Neuronal stem cell (in vitro differentiated cells): ENCODE measurements at places on chromosomes 11 and 22.

GRCh38 chr11:43072096-43072495 lies 239.7 kb upstream of the API5 start:
- no peak for DNase-seq

GRCh38 chr11:91231226-91231625 lies 993.4 kb upstream of the FAT3 start:
- no peak for DNase-seq

- DNase-seq, result no peak
These were observed 7.2 kb upstream of the IL18BP start for GRCh38 chr11:71991494-71991893.

GRCh38 chr11:28910926-28911325 lies 802.7 kb downstream of the METTL15 start:
- no peak for DNase-seq

DNA sequence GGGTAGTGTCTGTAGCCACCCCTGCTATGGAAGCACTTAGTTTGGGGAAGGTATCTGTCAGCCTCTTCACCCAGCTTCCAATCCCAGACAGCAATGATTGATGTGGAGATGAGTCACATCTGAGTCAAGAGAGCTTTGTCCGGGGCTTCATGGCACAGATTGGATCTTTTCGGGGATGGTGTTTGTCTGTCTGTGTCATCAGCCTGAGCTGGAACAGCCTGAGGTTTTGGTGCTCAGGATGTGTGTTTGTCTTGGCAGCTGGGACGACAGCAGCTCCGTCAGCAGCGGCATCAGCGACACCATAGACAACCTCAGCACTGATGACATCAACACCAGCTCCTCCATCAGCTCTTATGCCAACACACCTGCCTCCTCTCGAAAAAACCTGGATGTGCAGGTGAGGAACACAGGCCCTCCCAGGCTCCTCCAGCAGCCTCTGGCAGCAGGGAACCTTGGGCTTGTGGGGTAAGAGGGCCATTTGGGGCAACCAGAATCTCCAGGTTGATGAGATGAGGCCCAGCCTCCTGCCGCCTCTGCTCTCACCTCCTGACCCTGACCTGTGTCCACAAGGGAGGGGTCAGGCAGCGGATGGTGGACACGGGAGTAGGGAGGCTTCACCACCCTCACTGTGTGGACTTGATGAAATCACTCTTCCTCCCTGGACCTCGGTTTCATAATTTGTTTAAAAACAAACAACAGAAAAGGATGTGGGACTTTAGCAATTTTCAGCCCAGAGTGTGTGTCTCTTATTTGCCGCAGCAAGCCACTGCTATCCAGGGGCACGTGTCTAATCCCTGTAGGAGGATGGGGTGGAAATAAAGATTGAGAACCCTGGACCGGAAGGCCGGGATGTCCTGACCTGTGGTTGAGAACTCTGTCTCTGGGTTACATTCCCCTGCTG lies 124.3 kb downstream of the DBX1 start:
- DNase-seq, result no peak

DNA sequence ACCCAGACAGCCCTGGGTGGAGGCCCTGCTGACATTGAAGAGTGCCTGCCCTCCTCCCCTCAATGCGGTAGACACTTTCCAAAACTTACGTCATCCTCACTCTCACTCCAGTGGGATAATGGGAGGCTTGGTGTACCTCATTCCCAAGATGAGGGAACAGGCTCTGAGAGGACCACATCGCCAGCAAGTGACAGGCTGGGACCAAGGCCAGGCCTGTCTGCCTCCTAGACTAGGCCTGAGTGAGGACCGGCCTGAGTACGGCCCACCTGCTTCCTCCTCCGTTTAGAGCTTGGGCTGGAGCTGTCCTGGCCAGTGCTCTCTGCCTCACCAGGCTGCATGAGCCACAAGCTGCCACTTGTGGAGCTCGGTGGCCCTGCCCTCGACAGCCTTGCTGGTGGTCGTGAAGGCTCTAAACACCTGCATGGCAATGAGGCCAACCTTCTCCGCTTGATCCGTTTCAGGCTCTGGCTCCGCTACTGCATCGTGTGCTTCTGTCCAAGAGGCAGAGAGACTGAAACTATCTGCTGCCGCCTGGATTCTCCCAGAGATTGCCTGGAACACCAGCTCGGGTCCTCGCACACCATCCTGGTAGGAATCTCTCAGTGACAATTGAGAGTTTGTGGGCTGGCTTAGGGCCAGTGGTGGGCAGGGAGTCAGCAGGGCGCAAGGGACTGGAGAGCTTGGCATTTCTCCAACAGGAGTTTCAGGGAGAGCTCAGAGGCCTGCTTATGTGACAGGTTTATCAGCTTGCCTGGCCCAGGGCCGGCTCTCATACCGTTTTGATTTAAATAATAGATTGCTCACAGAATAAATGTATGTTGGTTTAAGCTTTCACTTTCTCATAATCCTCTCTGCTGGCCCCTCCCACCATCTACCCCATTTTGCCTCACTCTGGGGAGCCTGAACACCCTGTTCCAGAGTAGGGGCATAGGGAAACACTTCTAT lies 9.4 kb downstream of the LRRC75B start:
- no peak for DNase-seq

DNA sequence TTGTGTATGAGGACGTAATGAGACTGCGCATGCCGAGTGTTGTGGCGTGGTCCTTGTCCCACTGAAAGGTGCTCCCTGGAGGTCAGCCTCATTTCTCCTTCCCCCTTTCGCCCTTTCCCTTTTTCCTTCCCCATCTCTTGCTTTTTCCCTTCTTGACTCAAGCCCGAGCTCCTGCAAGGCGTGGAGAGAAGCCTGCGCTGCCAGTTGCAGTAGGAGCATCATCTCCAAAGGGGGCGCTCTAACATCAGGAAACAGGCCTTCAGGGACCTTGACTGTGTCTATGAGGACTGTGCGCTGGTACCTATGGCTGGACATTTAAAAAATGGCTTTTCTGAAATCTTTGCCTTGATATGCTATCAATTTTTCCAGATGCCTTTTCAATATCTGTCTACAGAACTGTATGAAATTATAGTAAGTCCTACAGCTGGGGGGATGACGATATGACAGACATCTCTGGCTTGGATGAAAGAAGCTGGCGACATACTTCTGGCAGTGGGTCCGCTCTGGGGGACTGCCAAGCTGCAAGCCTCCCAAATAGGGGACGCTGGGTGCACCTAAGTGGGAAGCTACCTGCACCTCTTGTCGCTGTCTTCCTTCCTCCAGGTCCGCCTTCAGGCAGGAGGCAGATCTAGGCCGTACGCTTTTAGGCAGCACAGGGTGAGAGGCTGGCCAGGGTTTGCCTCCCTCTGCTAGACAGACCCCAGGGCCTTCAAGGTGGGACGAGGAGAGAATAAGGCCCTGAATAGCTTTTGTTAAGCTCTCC lies 96.5 kb downstream of the NXPE2 start:
- peak; percentile 87 for DNase-seq

- no peak for DNase-seq
These were observed 3.8 kb downstream of the COA4 start for GRCh38 chr11:73872749-73873357.

DNA sequence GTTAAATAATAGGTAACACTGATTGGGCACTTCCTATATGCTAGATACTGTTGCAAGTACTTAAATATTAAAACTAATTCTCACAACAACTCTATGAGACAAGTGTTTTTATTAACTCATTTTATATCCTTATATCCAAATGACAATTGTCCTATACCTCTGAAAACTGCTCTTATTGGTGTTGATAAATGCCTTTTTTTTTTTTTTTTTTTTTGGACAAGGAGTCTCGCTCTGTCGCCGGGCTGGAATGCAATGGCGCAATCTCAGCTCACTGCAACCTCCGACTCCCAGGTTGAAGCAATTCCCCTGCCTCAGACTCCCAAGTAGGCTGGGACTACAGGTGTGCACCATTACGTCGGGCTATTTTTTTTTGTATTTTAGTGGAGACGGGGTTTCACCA lies 41.6 kb downstream of the MRTFA start:
- no peak for DNase-seq

- DNase-seq, result no peak
These were observed 7.0 kb upstream of the NF2 start for GRCh38 chr22:29596408-29596807.

- no peak for DNase-seq
These were observed 15.6 kb downstream of the OVCH2 start for GRCh38 chr11:7690648-7691047.

- DNase-seq, result no peak
These were observed 16.9 kb upstream of the TMPRSS6 start for GRCh38 chr22:37126383-37126782.

GRCh38 chr11:68373815-68374501 lies 61.6 kb downstream of the LRP5 start:
- no peak for DNase-seq

GRCh38 chr11:44905131-44905866 lies 45.4 kb downstream of the TP53I11 start:
- no peak for DNase-seq

DNA sequence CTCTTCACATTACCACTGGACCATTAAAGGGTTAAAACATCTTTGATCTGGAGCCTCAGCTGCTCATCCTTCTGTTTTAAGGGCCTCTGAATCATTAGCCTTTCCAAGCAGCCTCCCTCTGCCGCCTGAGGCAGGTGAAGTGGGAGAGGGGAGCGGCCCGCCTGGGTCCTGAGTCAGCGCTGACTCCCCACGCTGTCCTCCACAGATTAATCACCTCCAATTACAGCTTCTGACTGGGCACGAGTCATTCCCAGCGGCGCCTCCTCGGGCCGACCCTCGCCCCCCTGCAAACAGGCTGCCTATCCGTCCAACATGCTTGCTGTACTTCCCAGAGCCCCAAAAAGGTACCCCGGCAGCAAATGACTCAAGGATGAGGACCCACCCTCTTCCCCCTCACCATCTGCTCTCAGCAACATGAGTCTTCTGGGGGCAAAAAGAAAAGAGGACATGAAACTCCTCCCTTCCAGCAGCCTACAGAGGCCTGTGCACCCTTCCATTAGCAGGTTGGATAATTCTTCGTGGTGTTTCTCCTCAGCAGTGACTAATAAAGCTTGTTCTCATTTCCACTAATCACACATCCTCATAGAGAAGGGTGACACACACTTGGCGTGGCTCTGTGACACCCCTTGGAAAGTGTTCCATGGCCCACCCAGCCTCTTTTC lies 44.3 kb upstream of the JAM3 start:
- no peak for DNase-seq

GRCh38 chr11:77332259-77332658 lies 30.8 kb upstream of the GDPD4 start:
- no peak for DNase-seq

- DNase-seq, result no peak
These were observed 102.8 kb downstream of the WNT11 start for GRCh38 chr11:76103460-76103859.

- no peak for DNase-seq
These were observed 713.1 kb upstream of the ARHGAP42 start for GRCh38 chr11:99973993-99974392.

- DNase-seq, result no peak
These were observed 2.9 kb upstream of the TUBGCP6 start for GRCh38 chr22:50247748-50248147.

DNA sequence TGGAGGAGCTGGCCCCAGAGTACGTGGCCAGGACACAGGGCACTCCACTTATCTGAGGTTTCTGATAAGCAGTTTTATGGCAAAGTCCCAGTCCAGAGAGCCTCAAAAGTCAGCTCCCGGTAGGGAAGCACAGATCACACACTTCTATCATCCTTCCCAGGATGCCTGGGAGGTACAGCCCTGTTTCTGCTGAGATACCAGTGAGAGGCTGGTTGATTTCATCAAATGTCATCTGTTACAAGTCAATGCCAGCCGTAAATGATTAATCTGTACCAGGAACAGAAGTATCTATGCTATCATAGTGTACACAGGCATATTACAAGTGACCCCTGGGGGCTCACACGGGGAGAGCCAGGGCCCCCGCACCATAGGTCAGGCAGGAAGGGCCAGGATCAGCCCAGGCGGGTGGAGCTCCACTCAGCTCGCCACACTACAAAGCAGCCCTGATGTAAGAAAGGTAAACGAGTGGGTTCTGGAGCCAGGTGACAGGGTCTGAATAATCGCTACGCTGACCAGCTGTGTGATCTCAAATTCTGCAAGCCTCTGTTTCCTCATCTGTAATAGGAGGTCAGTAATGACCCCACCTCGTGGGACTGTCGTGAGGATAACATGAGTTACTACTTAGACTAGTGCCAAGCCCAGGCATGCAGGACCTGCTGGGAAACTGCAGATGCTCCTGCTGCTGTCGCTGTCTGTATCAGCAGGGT lies 17.6 kb downstream of the PLA2G6 start:
- DNase-seq, result no peak

GRCh38 chr11:74030723-74031676 lies 22.1 kb upstream of the UCP3 start:
- no peak for DNase-seq

- DNase-seq, result no peak
These were observed 14.7 kb downstream of the TBC1D10A start for GRCh38 chr22:30312053-30312452.

GRCh38 chr11:85787168-85787567 lies 23.8 kb downstream of the SYTL2 start:
- DNase-seq, result no peak

- DNase-seq, result no peak
These were observed 95.4 kb downstream of the MORC2 start for GRCh38 chr22:30873086-30873650.

GRCh38 chr11:41201156-41201555 lies 258.3 kb downstream of the LRRC4C start:
- peak; percentile 49 for DNase-seq

DNA sequence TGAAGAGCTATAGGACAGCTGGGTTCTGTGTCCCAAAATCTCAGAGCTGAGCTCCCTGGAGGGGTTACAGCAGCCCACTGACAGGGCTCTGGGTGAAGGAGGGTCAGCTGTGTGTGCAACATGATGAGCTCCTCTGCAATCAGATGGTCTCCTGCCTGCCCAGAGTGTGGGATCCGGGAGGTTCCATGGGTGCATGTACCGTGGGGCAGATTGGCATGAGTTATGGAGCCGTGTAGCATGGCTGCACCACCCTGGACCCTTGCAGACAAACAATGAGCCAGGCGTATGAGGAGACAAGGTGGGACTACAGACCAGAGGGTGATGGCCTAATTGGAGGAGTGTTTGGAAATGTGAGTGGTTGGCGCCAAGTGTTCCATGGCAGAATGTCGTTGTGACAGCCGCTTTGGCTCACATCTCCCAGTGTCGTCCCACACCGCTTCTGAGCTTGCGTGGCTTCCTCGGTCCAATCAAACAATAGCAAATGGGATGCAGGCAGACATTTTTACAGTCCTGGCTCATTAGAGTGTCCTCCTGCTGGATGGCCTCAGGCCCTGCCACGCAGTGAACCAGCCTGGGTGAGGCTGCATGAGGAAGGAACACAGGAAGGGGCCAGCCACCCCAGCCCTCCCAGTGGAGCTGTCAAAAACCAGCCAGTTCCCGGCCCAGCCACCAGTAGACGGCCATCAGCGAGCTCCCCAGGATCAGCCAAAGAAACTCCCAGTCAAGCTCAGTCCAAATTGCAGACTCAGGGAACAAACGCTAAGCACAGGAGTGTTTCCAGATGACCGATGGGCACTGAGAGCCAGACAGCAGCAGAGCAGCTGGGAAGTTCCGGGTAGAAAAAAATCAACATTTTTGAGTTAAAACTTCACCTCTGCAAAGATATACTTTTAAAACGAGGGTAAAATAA lies 1066.9 kb downstream of the BRD1 start:
- DNase-seq, result no peak

- no peak for DNase-seq
These were observed 6.8 kb downstream of the FUT4 start for GRCh38 chr11:94550513-94550912.

GRCh38 chr22:30829901-30830550 lies 135.4 kb downstream of the OSBP2 start:
- DNase-seq, result no peak
